ENCODE measurements at places on chromosomes 3 and 15.

DNA sequence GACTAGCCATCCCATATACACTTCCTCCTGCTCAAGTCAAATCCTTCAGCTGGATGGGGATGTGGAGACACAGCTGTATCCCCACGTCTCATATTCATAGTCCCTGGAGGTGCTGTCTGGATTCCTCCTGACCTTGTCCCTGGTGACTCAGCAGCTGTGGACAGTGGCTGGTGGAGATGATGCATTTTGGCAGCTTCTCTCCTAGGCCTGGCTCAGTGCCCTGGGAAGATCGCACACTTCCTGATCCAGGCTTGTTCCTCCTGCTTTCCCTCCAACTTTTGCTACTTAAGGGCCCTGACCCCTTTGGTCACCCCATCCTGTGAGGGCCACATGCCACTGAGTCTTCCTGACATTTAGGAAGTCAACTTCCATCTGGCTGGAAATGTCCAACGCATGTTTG is 44.4 kb downstream of the ADAMTSL3 start:
- no peak for DNase-seq

GRCh38 chr3:99541181-99541580 is 97.2 kb upstream of the COL8A1 start:
- DNase-seq: no peak

- DNase-seq: no peak
These were observed 128.0 kb upstream of the CBLB start for GRCh38 chr3:105996781-105997180.

DNA sequence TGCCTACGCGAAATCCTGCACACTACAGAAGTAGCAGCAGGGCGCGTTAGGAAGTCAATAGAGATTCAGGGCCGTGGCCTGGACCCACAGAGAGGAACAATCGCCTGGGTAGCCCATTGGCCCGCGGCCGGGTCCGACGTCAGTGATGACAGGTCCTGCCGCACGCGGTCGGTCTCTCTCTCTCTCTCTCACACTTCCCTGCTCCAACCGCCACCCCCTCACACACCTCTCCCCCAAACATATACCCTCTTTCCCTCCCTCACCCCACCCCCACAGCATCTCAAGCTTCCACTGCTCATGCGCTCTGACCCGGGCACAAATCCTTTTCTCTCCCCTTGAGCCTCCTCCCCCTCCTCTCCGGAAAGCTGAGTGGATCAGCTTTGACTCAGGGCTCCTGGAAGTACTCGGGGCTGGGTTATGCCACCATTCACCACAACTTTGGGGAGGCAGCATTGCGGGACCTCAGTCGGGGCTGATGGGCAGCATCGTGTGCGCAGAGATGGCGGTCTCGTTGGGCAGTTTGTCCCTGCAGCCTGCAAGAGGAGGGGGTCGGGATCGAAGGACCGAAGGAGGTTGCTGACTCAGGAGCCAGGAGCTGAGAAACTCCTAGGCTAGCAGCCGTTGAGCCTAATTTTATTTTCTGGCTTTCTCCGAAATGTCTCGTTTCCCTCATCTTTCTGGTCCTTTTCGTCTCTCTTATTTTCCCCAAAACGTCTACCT is 9.0 kb downstream of the ZIC4 start:
- no peak for DNase-seq

GRCh38 chr3:188470508-188471130 is 316.7 kb downstream of the LPP start:
- DNase-seq: no peak

- no peak for DNase-seq
These were observed 67.0 kb downstream of the DAPK2 start for GRCh38 chr15:63979262-63979793.

- no peak for DNase-seq
These were observed 229.3 kb upstream of the ARPP21 start for GRCh38 chr3:35409991-35410390.

- no peak for DNase-seq
These were observed 309.1 kb upstream of the ICE2 start for GRCh38 chr15:60787837-60788691.

GRCh38 chr3:69161587-69162307 is 39.4 kb upstream of the LMOD3 start:
- DNase-seq: peak; percentile 23

GRCh38 chr15:53506370-53506769 is 253.1 kb downstream of the WDR72 start:
- DNase-seq: no peak

- DNase-seq: no peak
These were observed 193.1 kb downstream of the SHQ1 start for GRCh38 chr3:72655131-72655551.

DNA sequence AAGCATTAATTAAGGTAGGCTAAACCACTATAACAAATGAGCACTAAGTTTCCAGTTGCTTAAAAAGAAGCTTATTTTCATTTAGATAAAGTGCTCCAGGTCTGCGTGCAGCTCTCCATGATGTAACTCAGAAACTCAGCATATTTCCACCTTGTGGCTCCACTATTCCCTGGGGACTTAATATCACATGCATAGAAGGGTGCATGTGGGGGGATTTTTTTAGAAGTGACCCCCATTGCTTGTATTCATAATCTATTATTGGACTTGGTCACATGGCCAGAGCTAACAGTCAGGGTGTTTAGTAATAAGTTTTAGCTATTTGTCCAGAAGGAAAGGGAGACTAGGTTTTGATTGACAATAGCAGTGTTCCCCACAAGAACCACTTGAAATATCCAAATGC is 86.8 kb downstream of the TMCO5A start:
- no peak for DNase-seq

- DNase-seq: no peak
These were observed 314.1 kb upstream of the IL12A start for GRCh38 chr3:159674583-159674982.

GRCh38 chr3:111351334-111351733 is 190.7 kb upstream of the CD96 start:
- no peak for DNase-seq

GRCh38 chr15:69797051-69797595 is 300.6 kb downstream of the TLE3 start:
- no peak for DNase-seq

DNA sequence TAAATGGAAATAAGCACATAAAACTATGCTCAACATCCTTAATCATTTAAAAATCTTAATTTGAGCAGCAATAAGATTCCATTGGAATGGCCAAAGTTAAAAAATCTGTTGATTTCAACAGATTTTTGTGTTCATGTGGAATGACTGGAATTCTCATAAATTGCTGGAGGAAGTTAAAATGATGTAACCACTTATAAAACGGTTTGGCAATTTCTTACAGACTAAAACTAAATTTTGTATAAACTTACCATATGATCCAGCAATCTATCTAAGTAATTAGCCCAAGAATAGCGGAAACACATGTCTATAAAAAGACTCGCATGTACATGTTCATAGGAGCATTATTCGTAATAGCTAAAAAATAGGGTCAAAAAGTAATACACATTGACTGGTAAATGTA is 1713.6 kb downstream of the SI start:
- DNase-seq: no peak

- no peak for DNase-seq
These were observed 56.4 kb downstream of the RPL39L start for GRCh38 chr3:187082758-187083375.

GRCh38 chr15:54424171-54424570 is 445.9 kb downstream of the UNC13C start:
- DNase-seq: no peak

DNA sequence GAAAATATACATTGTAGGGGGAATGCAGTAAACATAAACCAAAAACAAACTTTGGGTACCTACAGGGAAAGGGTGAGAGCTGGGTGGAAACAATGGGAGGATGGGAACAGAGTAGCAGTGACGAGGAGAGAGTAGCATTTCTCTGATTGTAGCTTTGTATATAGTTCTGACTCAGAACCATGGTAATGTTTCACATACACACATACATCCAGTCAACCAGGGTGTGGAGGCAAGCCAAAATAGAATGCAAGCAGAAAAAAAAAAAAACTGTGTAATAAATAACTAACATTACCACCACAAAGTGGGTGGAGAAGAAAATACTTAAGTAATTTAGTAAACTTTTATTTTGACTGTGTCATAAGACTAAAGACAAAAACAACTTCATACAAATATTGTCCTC is 27.2 kb downstream of the BCL2A1 start:
- no peak for DNase-seq

- DNase-seq: no peak
These were observed 285.3 kb downstream of the SV2B start for GRCh38 chr15:91385311-91385710.

DNA sequence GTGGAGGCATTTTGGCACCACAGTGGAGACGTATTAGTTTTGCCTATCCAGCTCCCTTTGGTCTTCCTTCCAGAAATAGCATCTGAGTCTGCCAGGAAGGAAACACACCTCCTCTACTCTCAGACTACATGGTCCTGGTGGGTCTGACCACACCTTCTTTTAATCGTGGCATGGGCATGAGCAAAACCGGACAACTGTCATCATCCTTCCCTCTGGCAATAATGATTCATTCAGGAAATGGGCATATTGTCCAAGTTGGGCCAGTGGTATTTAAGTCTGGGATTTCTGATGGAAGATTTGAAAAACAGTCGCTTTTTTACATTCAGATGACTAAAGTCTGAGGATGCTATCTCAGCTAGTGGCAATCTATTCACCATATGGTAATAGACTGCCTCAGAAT is 601.0 kb upstream of the ADAMTS9 start:
- no peak for DNase-seq

DNA sequence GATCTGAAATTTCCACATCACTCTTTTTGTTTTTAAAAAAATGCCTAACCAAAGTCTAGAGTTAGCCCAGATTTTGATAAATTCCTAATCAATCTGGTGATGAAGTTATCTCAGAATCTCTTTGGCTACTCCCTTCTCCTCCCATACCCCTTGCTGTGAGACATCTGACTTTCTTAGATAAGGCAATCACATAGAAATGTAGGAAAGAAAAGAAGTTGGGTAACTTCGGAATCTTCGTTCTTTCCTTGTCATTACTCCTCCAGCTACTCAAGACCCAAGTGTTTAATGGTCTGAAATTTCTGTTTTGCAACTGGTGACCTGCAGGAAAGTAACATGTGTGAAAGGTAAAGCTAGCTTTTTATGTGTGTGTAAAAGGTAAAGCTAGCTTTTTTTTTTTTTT is 37.8 kb downstream of the MYL3 start:
- DNase-seq: no peak

- no peak for DNase-seq
These were observed 691 bp downstream of the SENP7 start for GRCh38 chr3:101512396-101512645.

GRCh38 chr3:66996696-66997095 is 1.4 kb upstream of the KBTBD8 start:
- no peak for DNase-seq

GRCh38 chr15:60457985-60458384 is 21.0 kb downstream of the ICE2 start:
- DNase-seq: no peak

GRCh38 chr15:52154896-52155865 is 36.0 kb downstream of the GNB5 start:
- no peak for DNase-seq

GRCh38 chr3:78660957-78661356 is 1106.8 kb downstream of the ROBO1 start:
- DNase-seq: no peak

DNA sequence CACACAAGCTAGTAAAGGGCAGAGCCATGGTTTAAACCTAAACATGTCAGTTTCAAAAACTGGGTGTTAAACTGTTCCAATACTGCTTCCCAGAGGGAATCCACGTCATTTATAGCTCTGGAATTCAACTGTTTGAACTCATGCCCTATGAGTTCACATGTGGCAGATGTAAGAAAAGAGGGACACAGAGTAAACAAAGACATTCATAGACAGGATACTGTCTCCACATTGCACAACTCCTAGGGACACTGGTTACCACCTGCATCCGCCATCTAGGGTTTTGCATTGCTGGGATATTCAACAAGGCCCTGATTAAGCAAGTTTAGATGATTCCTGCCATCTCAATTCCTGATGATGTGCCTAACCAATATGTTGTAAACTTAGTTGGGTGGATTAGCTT is 134.1 kb upstream of the COL8A1 start:
- DNase-seq: peak; percentile 34

DNA sequence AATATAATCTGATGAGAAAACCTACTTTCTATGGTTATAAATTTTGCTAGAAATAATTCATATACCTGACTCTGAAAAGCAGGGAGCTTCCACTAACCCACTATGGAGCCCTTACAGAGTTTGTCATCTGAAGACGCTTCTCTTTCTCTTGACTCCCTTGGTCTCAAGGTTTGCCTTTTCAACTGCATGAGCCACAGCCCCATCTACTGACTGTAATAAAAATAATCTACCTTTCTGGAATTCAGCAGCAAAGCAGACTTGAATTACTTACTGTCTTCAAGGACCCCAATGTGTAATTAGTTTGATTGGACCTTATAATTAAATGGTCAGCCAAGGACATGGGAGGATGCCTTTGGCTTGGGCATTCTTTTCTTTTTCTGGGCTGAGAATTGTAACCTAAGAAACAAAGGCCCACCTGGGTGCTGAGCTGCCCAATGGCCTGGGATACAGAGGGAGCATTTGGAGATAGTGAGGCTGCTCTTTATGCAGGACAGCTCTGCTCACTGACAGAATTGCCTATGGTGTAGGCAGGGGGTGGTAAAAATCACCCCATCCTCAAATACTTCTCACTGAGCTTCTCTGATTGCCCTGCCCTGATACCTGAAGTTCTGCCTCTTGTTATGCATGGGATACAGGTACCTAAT is 178.6 kb upstream of the TRIM42 start:
- DNase-seq: no peak

GRCh38 chr3:9916346-9916733 is 558 bp upstream of the IL17RC start:
- no peak for DNase-seq

DNA sequence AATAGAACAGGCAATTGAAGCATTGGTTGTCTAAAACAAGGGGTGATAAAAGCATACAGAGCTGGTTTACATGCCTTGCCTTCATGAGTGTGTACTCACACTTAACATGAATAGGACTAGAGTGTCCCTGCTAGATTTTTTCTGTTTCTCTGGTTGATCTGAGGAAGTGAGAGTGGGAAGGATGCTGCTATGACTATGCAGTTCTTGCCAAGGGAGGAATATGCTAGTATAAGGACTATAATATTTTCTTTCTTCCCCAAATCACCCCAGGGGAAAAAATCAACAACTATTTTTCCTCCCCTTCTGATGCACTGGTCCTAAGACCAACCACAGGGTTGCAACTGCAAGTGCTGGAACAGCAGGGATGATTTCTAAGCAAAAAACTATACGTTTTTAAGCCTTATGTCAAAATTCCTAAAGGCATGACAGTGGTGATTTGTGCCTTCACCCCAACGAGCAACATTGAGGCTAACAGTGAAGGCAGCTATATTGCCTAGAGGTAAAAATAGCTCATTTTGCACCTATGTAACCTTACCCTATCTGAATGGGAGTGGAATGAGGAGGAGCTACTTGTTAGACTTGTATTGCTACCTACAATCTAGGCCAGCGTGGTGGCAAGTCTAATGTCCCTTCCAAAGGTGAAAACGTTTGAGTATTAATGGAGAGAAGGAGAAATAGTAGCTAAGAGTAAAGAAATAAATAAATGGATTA is 33.5 kb upstream of the USP8 start:
- no peak for DNase-seq

DNA sequence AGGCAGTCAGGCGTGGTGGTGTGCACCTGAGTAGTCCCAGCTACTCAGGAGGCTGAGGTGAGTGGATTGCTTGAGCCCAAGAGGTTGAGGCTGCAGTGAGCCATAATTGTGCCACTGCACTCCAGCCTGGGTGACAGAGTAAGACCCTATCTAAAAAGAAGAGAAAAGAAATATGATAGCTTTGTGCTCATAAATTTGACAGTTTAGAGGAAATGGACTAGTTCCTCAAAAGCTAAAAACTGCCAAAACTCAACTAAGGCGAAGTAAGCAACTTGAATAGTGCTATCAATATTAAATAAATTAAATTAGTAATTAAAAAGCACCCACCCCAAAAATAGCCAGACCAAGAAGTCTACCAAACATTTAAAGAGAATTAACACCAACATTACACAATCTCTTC is 24.5 kb upstream of the SLC15A2 start:
- DNase-seq: no peak
